Head of caudate nucleus (tissue), 42 donors: ENCODE measurements at places on chromosomes 16 and 17.

- DNase-seq = no peak
Measured at GRCh38 chr17:59361386-59361785, 29.9 kb downstream of the YPEL2 start.

DNA sequence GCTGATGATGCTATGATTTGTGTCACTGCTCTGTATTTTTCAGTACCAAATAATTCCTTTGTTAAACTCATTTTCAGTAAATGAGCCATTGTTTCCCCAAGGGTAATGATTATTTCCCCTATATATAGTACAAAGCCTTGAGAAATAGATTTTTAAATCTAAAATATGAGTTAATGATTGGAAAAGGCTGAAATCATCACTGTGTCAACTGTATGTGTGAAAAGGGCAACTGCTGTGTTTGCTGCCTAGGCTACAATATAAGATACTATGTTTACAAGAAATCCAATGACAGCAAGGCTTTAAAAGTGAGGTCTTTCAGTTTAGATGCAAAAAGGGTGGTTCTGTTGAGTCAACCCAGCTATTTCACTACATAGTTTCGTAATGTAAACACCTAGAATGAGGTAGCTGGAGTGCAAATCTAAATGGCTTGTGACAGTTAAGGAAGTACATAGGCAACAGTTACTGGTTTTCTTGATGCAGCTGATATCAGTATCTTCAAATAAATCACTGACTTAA lies 15.3 kb downstream of the NLK start:
- no peak for DNase-seq

DNA sequence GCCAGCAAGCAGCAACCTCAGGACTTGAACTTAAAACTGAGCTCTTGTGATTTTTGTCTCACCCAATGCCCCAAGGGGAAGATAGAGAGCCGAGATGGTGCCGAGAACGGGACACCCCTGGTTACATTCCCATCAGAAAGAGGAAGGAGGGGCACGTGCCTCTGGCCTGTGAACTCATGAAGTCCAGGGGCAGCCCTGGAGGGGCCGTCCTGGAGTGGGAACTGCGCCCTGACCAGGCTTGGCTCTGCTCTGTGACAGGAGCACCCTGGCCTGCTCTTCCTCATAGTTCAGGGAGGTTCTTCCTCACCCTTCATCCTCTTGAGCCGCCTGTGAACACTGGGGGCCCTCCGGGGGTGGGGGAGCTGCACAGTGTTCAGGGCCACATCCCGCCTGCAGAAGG lies 130.3 kb upstream of the FOXF1 start:
- DNase-seq = no peak

- no peak for DNase-seq
Measured at GRCh38 chr16:77569406-77569805, 134.6 kb upstream of the ADAMTS18 start.

GRCh38 chr16:65069766-65070165 lies 52.1 kb downstream of the CDH11 start:
- no peak for DNase-seq

DNA sequence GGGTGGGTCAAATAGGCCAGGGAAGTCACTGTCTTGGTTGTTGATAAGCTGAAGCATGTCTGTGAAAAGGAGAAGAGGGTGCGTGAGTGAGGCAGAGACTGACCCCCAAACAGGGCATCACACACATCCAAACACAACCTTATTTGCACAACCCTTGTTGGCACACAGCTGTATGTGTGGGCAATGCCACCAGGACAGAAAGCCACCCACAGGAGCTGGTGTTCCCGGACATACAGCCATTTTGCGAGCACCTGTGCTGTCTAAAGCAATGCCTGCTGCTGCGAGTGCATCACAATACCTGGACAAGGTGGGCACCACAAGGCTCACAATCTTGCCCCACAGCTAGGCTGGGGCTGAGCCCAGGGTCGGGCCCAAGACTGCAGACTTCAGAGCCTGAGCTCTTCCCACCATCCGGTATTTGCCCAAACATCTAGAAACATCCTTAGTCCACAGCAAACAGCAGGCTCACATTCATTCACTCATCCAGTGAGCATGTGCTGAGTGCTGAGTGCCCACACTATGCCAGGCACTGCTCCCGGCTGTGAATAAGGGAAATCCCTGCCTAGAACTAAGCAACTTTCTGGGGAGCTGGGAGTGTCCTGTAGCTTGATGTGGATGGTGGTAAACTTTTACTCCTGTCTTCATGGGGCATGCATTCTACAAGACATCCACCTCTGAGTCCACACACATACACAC lies 16.2 kb downstream of the SREBF1 start:
- no peak for DNase-seq

DNA sequence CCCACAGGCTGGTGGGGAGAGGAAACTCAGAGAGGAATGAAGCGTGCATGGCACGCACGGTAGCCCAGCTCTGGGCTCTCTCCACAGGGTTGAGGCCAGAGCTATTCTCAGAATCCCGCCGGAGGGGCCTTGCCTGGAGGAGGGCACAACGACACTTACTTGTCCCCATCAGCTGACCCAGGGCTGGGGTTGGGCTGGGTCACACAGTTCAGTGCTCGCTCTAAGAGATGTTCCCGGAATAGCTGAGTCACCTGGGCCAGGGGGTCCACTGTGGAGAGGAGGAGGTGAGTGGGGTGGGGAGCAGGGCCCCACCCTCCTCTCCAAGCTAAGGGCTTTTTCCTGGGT lies 21.8 kb downstream of the SREBF1 start:
- DNase-seq = no peak

GRCh38 chr17:55622547-55622946 lies 100.1 kb downstream of the TMEM100 start:
- DNase-seq = no peak

GRCh38 chr16:87076950-87077749 lies 240.0 kb downstream of the C16orf95 start:
- peak; percentile 18 for DNase-seq

DNA sequence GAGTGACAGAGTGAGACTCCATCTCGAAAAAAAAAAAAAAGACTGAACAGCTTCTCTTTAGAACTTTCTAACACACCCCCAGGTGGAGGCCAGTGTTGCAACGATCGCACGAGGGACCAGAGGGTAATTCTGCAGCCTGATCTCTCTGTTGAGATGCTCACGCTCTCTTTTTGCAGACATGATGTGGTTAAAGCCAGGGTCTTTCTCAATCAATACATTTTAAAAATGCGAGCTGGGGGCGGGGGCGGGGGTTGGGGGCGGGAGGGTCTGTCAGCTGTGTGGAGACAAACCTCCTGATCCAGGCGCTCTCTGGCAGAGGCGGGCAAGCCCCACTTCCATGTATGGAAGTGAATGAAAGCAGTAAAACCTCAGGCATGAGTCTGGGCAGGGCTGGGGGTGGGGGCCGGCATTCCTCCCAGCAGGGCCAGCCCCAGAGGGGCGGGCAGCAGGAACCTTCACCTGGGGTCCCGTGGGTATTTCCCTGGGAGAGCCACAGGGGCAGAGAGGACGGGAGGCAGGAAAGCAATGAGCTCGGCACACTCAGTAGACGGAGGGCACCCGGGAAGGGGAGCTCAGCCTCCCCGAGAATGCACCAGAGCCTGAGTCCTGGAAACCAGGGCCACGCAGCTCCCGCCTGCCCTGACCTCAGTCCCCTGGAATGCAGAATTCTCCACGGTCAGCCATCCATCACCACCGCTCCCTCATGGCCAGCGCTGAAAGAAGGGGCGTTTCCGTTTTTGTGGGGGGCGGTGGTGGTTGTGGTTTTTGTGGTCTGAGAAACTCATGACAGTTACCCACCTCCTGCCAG lies 28.0 kb downstream of the NXN start:
- no peak for DNase-seq

GRCh38 chr16:81138831-81139557 lies 42.8 kb upstream of the GCSH start:
- no peak for DNase-seq

- no peak for DNase-seq
Measured at GRCh38 chr16:88118376-88118775, 167.1 kb downstream of the BANP start.

DNA sequence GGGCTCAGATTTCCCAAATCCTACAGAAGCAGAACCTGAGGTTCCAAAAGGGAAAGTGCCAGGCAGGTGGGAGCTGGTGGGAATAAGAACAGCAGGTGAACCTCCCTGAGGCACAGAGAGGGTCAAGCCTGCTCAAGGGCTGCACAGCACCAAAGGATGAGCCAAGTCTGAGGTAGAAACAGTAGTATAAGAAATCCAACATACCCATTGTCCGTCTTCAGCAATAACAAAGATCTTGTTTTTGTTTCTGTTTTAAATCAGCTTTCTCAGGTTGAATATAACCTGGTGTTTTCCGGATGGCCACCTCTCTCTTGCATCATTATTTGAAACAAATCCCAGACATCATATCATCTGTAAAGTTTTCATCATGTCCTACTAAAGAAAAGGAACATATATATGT lies 10.6 kb upstream of the CES3 start:
- no peak for DNase-seq

- DNase-seq = no peak
Measured at GRCh38 chr16:762595-763268, 2.2 kb downstream of the MSLN start.

DNA sequence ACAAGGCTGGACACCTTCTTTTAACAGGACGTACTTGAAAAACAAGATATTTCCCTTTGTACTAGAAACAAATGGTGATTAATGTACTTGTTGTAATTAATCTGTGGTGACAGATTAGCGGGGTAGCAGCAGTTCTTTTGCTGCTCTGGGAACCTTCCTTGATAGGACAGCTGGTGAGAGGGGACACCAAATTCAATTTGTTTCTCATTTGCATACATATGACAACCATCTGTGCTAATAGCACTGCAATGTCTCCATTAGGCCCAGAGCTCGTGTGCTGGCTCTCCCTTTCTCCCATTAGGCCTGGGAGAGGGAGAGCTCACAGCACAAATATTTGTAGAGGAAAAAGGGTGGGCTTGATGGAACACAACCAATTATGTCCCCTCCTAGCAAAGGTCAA lies 221.0 kb upstream of the HS3ST3A1 start:
- no peak for DNase-seq

DNA sequence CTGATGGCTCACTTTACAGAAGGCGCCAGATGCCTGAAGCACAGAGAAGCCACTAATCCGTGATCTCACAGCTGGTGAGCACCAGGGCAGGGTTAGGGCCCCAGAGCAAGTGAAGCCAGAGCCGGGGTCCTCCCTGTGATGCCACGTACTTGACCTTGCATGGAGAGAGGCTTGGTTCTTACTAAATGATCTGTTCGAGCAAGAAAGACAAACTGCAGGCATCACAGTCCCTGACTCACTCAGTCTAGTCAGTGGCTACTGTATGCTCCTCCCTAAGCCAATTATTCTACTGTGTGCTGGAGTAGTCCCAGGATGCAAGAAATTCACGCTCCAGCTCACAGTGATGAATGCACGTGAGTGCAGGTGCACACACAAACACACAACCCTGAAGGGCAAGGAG lies 55.4 kb downstream of the SDK2 start:
- DNase-seq = no peak

DNA sequence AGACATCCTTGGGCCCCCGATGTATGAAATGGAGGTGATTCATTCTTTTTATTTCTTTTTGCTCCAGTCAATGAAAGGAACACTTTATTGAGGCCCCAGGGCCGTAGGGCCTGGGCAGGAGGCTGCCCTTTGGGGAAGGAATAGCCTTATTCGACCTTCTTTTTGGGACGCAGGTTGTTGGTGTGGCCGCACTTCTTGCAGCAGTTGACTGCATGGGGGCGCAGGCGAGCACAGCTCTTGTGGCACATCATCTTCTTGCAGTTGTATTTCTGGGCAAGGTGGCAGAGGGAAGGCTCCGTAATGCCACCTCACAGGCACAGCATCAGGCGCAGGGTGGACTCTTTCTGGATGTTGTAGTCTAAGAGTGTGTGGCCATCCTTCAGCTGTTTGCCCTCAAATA lies 50.9 kb downstream of the SIAH1 start:
- no peak for DNase-seq

- no peak for DNase-seq
Measured at GRCh38 chr17:56026915-56027314, 126.4 kb upstream of the ANKFN1 start.

- DNase-seq = no peak
Measured at GRCh38 chr17:31448467-31449077, 57.1 kb downstream of the RAB11FIP4 start.

DNA sequence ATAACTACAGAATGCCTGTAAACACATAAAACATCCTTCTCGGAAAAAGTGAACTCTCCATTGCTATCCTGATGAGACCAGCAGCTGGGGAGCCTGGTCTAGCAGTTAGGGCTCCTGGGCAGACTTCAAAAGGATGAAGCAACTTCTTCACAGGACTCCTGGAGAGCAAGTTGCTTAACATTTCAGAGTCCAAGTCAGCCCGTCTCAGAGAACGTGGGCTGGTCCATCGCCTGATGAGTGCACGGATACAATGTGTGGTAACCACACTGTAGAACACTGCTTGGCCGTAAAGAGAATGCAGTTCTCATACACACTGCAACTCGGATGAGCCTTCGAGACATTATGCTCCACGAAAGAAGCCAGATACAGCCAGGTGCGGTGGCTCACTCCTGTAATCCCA lies 52.7 kb downstream of the TMEM235 start:
- no peak for DNase-seq

- no peak for DNase-seq
Measured at GRCh38 chr16:19281246-19281645, 4.3 kb upstream of the CLEC19A start.

DNA sequence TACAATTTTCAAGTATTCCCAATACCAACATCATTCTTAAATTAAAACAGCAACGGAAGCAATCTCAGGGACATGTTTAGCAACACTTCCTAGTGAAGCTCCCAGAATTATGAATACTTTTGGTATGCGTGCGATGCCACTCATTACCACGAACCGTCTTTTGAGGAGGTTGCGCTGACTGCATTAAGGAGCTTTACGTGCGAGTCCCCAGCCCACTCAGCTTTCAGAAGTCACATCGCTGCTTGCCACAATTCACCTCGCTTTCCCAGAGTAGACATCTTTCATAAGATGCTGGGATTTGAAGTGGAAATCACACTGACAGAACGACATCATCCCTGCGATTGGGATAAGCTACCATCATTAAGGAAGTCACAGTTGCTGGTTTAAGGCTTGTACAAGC lies 441.6 kb upstream of the HSBP1 start:
- peak; percentile 32 for DNase-seq

DNA sequence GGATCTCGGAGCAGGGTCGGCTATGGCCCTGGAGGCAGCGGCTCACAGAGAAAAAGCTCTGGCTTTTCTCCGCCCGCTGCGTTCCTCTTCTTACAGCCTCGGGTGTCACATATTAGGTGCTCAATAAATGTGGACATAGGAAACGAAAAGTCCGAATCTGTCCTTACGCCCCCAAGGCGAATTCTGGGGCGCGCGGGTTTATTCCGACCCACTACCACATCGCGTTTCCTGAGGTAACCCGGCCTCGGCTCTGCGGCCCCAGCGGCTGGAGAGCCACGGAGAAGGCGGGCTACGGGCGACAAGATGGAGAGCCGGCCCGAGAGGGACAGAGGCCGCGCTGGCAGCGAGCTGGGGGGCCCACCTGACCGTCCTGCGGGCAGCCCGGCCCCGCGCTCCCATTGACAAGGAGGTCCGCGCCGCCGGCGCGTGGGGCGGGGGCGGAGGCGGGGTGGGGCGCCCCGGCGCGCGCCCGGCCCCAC lies 573 bp upstream of the GNAO1 start:
- DNase-seq = peak; percentile 46

- DNase-seq = no peak
Measured at GRCh38 chr16:69520800-69521602, 44.8 kb upstream of the NFAT5 start.
